ENCODE measurements at places on chromosomes 1 and 21. TPM values are rescaled to one million over a fixed set of nuclear protein-coding genes. Genes with fewer than 3 reads are reported as not detected.

DNA sequence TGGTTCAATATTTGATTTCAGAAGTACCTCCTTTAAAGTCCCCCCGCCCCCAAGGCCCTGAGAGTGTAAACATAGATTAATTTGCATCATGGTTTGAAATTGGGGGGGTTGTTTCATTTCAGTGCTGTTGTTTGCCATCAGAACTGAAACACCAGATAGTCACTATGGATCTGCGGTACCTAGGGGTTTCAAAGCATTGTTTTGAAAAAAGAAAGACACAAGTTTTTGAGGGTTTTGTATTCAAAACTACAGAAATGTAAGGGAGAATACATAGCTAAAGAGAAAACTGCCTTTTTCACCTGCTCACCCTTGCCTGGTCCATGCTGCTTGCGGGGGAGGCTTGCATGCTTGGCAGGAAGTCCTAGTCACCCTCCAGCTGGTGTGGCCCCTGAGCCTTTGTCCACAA lies 59.3 kb downstream of the ACP6 start:
- DNase-seq = no peak

GRCh38 chr1:234683861-234684632 lies 74.1 kb upstream of the IRF2BP2 start:
- peak; percentile 59 for DNase-seq

DNA sequence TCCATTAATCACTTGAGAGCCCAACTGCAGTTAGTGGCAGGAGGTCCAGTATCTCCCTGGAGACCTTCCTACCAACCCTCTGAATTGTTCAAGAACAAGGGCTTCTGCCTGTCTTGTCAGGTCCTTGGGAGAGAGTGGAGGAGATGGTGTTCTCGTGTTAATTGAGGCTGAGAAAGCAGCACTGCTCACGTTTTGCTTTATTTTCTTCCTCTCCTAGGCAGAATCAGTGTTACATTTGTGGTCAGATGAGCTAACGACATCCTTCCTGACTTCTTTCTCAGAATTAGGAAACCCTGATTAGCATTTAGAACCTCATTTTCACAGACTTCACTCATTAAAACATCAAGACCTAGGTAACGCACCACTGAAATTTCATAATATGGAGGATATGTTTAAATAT lies 26.4 kb upstream of the LRIG2 start:
- DNase-seq = no peak

GRCh38 chr1:192588546-192588945 lies 13.0 kb downstream of the RGS1 start:
- no peak for DNase-seq

The CFHR2 gene
- total RNA-seq = not detected

DNA sequence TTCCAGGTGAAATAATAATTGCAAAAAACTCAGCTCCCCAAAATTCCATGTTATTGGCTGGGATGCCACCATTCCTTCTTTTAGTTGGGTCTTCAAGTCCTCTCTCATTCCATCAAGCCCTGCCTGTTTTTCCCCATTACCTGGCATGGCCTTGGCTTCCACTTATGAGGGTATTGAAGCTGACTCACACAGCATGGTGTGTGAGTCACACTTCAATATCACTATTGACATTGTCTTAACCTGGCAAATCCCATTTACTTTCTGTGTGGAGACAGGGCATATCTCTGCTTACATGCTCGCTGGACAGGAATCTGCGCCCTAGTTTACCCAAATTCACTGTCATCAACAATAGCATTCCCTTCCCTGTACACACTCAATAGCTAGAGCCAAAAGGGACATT lies 1806.8 kb downstream of the BRINP3 start:
- DNase-seq = no peak

GRCh38 chr1:178908358-178908757 lies 37.5 kb upstream of the ANGPTL1 start:
- DNase-seq = no peak

DNA sequence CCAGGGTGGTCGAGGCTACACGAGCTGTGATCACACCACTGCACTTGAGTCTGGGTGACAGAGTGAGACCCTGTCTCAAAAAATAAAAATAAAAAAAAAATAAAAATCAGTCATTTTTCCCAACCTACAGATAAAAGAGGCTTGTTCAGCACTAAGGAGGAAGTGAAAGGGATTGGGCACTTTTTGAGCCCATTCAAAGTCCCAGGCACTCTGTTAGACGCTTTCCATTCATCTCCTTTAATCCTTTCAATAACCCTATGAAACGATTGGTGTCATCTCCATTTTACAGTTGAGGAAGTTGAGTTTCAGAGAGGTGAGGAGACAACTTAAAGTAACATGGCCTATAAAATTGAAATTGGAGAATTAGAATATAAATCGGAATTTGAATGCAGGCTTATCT lies 10.4 kb upstream of the AGO4 start:
- DNase-seq = no peak

Measured in left ventricle myocardium superior (tissue), 1 donor.